Stimulated activated CD8-positive, alpha-beta memory T cell treated with anti-CD3 and anti-CD28 coated beads, Interleukin-4, amount 100 ng/mL, for 4 hours (primary cell): ENCODE measurements at places on chromosomes 16 and 17.

- DNase-seq, result no peak
These were observed 30.7 kb upstream of the MED9 start for GRCh38 chr17:17445925-17446665.

- no peak for DNase-seq
These were observed 43.5 kb downstream of the BEAN1 start for GRCh38 chr16:66470556-66470955.

DNA sequence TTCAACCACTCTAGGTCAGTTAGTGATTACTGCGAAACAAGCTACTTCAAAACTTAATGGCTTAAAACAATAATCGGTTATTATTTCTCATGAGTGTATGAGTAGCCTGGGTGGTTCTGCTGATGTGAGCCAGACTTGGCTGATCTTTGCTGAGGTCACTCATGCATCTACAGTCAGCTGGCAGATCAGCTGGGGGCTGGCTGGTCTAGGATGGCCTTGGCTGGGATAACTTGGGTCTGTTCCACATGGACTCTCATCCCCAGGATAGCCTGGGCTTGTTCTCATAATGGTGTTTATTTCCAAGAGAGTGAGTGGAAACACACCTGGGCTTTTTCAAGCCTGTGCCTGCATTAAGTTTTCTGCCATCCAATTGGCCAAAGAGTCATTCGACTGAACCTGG is 13.0 kb downstream of the CCDC182 start:
- no peak for DNase-seq

DNA sequence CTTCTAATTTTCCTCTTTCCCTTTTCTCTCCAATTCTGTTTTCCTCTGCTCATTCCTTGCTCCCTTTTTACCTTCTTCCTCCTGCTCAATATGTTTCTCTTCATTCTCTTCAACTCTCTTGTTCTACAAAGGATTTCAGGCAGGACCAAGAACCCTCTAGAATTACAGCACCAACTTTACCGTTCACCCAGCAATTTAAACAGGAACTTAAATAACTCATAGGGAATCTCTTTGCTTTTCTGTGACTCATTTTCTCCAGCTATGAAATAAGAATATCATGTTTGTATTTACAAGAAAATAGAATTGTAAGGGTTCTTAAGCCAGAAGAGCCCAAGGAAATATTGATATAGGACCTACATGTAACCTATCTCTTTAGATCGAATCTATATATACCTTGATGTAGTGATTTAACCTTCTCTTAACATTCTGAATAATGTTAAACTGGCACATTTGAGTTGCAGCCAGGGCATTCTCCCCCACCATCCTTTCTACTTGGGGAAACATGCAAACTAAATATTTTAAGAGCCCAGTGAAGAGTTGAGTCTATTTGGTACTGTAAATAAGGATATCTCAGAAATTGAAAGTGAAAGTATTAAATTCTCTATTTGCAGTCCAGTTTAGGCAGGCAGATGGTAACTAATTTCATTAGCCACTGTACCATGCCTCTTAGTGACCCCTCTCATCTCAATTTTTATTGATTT is 137.0 kb downstream of the ANKFN1 start:
- no peak for DNase-seq

GRCh38 chr17:77213778-77214132 is 73.0 kb downstream of the SEC14L1 start:
- no peak for DNase-seq

DNA sequence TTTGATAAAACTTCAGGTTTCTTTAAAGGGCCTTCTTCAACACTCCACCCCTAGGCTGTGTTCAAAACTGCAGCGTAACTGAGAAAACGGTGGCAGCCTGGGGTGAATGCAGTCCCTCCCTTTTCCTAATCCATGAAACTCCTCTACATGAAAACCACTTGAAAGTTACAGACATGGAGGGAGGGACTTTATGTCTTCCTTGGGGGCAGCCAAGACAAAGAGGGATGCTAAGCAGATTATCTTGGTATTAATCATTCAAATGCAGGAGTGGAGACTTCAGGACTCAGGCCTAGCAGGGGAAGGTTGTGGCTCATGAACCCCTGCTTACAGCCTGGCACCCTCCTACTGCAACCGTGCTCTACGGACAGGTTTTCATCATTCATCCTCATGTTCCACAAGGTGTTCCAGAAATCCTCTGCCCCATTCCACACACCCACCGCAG is 46.8 kb downstream of the RNF112 start:
- no peak for DNase-seq

DNA sequence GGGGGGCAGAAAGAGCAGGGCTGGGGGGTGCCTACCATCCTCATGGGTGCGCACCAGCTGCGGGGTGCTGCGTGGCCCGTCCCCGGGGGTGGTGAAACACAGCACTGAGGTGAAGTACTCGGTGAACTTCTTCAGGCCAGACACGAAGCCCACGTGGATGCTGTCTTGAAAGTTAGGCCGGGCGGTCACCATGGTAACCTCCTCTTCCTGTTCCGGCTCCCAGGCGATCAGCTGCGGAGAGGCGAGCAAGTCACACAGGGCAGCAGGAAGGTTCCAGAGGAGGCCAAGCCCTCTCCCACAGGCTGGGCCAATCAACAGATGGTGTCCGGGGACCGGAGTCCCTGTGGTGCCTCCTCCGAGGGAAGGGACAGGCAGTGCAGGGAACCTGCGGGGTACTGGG is 90.1 kb upstream of the CDC42EP4 start:
- no peak for DNase-seq

DNA sequence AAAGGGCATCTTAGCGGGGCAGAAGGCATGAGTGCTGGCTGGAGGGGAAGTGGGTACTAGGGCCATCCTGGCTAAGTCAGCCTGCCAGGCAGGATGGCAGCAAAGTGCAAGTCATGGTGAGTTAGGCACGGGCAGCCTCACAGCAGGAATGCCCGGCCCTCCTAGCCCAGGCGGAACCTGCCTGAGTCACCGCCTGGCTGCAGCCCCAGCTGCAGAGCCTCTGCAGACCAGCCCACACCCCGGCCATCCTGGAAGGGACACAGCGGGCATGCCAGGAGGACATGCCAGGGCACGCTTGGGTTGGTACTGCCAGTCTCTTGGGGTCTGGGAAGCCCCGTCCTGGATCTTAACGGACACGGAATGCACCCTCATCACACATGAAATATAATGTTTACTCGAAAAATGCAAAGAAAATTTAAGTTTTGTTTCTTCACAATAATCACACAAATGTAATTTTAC is 5.0 kb upstream of the ALDH3A1 start:
- DNase-seq, result no peak

DNA sequence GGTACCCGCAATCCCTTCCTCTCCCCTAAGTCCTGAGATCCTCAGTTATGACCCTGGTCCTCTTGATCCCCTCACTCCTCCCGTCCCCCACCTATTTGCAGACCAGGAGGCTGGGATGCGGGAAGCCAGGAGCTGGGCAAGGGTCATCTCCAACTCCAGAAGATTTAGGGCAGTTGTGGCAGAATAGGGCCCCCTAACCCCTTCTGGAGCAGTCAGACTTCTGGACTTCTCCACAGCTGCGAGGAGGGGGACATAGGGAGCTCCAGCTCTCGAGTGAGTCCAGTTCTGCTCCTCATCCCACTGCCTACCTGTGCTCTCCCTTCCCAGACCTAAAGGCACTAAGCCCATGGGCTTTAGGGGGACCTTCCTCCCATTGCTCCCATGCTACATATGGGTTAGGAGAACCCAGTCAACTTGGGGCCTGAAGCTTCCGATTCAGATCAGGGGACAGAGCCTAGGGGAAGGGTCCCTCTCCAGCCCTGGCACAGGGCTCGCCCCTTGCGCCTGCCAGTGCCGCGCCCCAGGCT is 1.3 kb downstream of the WNK4 start:
- DNase-seq, result no peak

DNA sequence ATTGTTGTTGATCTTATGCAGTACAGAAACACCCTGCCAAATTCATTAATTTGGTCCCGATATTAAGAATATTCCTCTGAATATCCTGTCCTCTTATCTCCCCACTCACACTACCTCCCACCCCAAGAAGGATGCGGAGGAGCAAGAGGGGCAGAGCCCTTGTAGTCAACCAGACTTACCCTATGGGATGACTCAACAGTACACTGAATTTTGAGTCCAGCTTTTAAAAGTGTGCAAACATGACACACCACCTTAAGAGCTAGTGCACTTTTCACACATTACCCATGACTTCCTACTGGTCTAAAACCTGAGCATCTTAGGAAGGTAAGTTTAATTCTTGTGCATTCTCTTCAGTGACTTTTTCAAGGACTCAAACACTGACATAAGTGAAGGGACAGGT is 9.5 kb downstream of the USP22 start:
- no peak for DNase-seq

- DNase-seq, result no peak
These were observed at the start of gene ABCC3 for GRCh38 chr17:50634224-50634914. Gene ABCC3, plus strand, starts transcription at chr17:50634881. Its CDS starts 56 bp downstream, at chr17:50634937.

DNA sequence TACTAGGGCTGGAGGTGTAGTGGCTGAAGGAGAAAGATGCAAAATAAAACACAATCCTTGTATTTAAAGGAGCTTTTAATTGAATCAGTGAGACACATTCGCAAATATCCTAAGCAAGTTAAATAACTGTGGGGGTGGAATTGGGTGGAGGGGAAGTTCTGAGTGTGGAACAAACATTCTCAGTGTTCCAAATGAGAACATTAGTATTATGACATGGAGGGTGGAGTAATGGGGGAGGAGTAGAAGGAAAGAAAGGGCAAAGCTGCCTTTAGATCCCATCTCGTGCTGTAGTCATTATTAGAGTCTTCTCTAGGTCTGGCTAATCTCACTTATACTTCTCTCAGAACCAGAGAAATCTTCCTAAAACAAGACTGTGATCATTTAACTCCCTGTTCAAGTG is 169.7 kb downstream of the ANKFN1 start:
- no peak for DNase-seq

GRCh38 chr17:9931144-9931741 is 26.2 kb upstream of the RCVRN start:
- no peak for DNase-seq

- no peak for DNase-seq
These were observed 13.3 kb downstream of the GSE1 start for GRCh38 chr16:85626191-85626981.

DNA sequence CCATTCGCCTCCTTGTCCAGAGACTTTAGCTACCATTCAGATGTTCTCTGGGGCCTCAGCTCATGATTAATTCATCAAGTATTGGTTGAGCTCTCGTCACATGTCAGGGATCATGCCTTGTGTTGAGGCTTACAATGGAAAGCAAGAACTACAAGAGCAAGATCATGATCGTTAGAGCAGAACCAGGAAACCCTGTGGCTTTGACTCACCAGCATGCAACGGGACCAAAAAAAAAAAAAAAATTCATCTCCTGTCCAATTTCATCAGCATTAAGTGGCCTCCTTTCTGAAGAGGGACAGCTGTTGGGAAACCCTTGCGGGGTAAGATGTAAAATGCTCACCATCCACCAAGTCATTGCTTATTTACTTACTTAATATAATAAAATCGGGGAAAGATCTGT is 12.1 kb upstream of the USP10 start:
- no peak for DNase-seq

DNA sequence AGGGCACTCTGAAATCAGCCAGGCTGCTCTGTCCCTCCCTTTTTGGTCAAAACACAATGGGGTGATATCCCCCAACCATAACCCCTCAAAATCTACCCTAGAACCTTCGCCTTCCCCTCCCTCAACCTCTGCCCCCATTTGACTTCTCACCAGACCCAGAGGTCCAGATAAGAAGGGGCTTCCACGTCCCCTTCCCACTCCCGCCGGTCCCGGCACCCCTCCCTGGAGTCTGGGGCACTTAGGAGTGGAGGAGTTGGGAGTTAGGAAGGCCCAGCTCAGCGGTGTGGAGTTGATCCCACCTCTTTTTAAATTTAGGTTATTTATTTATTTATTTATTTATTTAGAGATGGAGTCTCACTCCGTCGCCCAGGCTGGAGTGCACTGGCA is 619 bp upstream of the TMEM92 start:
- DNase-seq, result no peak

GRCh38 chr17:62994931-62995330 is 28.9 kb downstream of the TANC2 start:
- no peak for DNase-seq

DNA sequence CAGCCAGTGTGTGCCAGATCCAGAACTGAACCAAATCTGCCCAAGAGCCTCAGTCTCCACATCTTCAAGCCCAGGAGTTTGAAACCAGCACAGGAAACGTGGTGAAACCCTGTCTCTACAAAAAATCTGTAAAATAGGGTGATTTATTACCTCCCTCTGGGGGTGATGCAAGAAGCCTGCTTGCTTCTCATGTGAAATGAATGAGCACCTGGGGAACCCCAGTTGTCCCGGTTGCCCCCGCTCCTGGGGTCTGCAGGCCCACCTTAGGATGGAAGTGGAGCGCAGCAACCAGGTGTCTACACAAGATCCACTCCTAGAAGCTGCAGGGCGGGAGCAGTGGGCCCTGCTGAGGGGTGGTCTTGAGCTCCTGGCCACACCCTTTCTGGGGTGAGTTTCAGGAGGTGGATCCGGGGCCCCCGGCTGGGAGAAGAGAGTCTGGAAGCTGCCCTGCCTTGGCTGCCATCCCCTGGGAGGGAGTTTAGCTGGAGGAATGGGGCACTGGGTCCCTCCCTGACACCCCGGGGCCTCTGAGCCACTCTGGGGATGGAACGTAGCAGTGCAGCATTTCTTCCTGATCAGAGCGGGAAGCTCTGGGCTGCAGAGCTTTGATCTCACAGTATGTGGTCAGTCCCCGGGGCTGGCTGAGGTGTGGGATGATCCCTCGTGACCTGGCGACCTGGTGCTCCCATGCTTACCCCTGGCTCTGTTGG is 117.8 kb downstream of the RAB11FIP4 start:
- DNase-seq, result no peak

DNA sequence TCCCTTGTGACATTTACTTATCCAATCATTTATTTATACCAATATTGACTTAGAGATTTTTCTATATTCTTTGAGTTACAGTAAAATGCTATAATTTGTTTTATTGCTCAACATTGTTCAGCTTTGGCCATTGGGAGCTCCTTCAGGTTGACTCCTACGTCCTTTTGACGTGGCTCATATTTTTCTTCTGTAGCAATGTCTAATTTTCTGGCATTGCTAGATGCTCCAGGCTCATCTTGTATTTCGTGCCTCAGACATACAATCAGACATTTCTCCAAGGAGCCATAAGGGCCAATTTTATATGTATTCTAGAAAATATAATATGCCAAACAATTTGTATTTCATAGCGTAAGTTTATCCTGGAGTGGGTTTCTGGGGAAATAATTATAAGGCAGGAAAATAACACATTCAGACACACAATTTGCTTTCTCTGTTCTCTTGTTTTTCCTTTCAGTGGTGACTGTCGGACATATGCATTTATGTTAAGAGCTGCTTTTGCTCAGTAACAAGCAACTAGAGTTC is 355.1 kb upstream of the MON1B start:
- DNase-seq, result no peak

GRCh38 chr16:4376126-4376892 is 4.7 kb downstream of the VASN start:
- DNase-seq, result no peak

GRCh38 chr17:48997827-48998586 is 822 bp downstream of the IGF2BP1 start:
- no peak for DNase-seq

DNA sequence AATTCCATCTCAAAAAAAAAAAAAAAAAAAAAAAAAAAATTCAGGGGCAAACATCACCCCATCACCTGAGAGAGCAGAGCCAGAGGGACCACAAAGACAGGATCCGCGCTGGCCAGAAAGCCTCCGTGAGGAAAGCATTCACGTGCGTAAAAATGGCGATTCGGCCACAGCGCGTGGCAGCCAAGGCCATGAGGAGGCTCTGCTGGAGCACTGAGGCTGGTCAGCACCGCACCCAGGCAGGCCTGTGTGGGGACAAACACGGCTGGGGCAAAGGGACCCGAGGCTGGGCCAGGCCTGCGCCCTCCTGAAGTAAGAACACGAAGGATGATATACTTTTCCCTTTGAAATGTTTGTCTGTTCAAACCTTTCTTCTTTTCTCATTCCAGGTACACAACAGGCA is 45.2 kb downstream of the MAP1LC3B start:
- no peak for DNase-seq
